ENCODE measurements at places on chromosomes 16 and 17.

DNA sequence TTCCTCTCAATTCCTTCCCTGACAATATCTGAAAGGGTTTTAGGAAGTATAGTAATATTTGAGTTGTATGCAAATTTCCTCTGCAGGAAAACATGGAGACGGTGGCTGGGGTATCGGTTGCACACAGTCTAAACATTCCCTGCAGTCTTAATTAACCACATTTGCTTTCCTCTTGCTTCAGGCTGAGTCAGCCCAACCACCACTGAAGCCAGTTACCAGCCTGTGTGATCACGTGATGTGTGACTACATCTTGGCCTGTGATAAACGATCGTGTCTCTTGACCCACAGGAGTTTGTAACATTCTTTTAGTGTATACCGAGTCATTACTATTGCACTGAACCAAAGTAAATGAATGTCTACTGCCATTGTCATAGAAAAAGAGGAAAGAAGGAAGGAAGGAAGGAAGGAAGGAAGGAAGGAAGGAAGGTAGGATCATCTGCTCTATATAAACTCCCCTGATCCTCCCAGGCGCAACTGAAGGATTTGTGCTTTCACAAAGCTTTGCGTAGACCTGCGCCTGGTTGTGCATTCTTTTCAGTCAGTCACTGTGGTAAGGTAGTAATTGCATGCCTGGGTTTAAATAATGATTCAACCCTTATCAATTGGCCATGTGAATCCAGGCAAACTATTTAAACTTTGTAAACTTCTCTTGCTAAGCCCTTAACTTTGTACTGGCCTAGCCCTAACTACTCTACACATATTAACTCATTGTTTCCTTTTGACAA is 280.6 kb upstream of the SALL1 start:
- DNase-seq: no peak

DNA sequence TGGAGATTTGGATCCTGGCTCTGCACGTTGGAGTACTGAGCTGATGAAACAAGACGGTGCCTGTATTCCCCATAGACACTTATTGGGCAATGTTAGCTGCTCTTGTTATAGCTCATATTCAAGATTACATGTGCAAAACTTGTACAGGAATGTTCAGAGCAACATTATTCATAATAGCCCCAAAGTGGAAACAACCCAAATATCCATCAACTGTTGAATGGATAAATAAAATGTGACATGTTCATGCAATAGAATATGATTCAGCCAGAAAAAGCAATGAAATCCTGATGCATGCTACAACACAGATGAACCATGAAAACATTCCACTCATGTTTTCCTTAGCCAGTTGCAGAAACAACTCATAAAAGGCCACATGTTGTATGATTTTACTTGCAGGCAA is 5.7 kb upstream of the SDR42E1 start:
- no peak for DNase-seq

GRCh38 chr16:3798838-3799237 is 81.5 kb upstream of the TRAP1 start:
- DNase-seq: no peak

- DNase-seq: no peak
Observed at GRCh38 chr17:67525239-67526135, 148.4 kb downstream of the PITPNC1 start.

GRCh38 chr17:40547785-40548478 is 17.3 kb downstream of the CCR7 start:
- DNase-seq: no peak

DNA sequence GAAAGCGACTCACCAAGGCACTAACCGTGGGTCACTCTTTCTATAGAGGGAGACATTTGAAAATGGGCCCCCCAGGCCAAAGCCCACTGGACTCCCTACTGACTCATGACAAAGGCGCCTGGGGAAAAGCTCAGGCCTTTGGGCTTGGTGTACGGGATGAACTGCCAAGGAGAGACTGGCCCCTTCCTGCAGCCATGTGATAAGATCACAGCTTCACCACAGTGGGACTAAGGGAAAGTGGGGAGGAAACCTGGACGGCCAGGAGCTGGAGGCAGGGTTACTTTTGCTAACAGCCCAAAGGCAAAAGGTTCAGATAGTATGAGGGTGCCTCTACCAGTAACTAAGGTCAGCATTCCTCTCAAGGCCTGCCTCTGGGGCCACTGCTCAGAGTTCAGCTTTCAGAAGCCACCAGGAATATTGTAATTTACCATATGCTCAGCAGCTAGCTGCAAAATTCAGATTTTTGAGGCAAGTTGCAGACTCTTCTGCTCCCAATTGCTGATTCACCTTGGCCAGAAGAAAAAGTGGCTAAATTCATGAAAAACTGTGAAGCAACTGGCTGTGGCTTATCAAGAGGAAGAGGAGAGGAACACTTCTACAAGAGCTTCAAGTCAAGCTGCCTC is 37.1 kb upstream of the SLC25A19 start:
- no peak for DNase-seq

DNA sequence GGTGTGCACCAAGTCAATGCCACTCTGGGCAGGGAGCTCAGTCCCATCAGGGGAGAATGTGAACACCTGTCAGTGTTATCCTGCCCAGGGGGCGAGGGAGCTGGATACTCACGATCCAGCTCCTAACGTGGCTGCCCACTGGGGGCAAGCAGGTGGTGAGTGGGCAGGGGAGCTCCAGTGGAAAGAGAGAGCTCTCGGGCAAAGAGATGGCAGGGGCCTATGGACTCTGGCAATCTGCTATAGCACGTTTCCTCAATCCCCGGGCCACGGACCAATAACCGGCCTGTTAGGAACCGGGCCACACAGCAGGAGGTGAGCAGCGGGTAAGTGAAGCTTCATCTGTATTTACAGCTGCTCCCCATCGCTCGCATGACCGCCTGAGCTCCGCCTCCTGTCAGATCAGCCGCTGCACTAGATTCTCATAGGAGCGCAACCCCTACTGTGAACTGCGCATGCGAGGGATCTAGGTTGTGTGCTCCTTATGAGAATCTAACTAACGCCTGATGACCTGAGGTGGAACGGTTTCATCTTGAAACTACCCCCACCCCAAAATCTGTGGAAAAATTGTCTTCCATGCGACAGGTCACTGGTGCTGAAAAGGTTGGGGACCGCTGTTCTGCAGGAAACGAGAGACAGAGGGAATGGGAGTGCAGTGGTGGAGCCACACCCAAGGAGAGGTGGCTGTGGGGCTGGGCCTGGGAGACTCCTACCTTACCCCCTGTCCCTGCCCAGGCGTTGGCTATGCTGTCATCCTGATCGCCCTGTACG is 15.6 kb downstream of the SLC6A2 start:
- DNase-seq: no peak

GRCh38 chr16:87854053-87854906 is 15.0 kb downstream of the SLC7A5 start:
- no peak for DNase-seq

GRCh38 chr17:67575325-67575724 is 142.4 kb upstream of the NOL11 start:
- no peak for DNase-seq

GRCh38 chr17:75693500-75694481 is 26.7 kb downstream of the SAP30BP start:
- DNase-seq: no peak

- no peak for DNase-seq
Observed at GRCh38 chr16:20673882-20674683, 23.4 kb downstream of the ACSM1 start.

- DNase-seq: no peak
Observed at GRCh38 chr16:3063625-3064386, 1.6 kb upstream of the IL32 start.

DNA sequence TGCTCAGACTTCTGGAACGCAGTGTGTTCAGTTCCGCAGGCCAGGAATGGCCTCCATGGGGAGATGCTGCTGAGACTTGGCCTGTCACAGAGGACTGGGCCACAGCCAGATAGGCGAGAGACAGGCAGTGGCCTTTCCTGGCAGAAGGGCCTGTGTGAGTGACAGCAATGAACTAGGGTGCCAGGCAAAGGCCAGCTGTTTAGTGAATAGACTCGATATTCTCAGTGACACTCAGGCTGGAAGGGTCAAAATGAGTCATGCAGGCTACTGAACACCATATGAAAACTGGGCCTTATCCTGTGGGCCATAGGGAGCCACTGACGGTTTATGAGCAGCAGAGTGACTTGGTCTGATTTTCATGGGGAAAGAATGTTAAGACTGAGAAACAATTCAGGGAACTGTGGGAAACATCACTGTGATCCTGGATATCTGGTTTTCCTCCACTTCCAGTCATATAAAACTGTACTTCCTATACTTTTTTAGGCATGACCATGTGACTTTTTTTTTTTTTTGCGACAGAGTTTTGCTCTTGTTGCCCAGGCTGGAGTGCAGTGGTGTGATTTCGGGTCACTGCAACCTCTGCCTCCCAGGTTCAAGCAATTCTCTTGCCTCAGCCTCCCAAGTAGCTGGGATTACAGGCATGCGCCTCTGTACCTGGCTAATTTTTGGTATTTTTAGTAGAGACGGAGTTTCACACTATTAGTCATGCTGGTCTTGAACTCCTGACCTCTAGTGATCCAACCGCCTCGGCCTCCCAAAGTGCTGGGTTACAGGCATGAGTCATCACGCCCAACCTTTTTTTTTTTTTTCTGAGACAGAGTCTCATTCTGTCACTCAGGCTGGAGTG is 5.2 kb upstream of the NUBP1 start:
- peak; percentile 35 for DNase-seq

DNA sequence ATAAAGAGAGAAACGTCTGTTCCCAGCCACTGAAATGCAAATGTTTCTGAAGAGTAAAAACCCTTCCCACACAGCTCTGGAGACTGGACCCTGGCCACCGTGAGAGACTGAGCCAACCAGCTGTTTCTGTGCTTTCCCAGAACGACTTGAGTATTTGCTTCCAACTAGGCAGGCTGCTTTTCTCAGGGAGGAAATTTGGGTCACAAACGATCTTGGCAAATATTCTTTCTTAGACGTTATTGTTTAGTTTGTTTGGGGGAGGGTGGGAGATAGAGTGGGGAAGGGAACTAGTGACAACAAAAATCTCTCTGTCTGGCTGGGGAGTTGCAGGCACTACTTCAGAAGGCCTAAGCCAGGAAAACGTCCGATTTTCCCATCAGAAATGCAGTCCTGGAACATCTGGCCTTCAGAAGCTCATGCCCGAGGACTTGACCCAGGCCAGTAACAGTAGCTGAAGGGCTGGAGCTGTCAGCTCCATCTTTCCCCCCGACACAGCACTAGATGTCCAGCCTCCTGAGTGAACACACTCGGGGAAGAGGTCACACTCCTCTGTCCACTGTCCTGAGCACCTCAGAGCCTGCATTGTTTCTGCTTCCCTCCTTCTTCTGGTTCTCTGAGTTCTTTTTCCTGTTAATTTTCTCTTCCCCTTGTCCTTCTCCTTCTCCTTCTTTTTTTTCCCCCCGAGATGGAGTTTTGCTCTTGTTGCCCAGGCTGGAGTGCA is 4.0 kb downstream of the CCDC92B start:
- DNase-seq: no peak

DNA sequence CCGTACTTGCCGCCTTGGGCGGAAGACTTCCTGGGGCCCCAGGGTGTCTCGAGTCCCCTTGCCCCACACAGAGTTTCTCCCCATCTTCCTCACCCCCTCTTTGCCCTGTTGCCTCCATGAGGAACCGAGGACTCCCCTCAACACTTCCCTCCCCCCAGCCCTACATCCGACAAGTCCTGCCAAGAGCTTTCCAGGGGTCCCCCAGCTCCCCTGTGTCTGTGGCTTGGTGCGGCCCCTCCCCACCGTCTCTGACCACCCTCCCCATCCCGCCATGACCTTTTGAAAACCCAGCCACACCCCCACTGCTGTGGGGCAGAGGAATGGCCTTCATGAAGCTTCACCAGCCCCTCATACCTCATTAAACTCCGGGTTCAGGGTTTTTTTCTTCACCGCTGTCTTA is 11.4 kb downstream of the SCGB1C2 start:
- DNase-seq: no peak

- DNase-seq: no peak
Observed at GRCh38 chr17:51638971-51639370, 378.6 kb downstream of the UTP18 start.

GRCh38 chr17:47957591-47958490 is at the start of gene PRR15L:
PRR15L (minus strand) TSS chr17:47957883; CDS start chr17:47953234, 4,649 bp downstream.
- no peak for DNase-seq

GRCh38 chr16:12010388-12011251 is 34.1 kb downstream of the SNX29 start:
- DNase-seq: no peak

DNA sequence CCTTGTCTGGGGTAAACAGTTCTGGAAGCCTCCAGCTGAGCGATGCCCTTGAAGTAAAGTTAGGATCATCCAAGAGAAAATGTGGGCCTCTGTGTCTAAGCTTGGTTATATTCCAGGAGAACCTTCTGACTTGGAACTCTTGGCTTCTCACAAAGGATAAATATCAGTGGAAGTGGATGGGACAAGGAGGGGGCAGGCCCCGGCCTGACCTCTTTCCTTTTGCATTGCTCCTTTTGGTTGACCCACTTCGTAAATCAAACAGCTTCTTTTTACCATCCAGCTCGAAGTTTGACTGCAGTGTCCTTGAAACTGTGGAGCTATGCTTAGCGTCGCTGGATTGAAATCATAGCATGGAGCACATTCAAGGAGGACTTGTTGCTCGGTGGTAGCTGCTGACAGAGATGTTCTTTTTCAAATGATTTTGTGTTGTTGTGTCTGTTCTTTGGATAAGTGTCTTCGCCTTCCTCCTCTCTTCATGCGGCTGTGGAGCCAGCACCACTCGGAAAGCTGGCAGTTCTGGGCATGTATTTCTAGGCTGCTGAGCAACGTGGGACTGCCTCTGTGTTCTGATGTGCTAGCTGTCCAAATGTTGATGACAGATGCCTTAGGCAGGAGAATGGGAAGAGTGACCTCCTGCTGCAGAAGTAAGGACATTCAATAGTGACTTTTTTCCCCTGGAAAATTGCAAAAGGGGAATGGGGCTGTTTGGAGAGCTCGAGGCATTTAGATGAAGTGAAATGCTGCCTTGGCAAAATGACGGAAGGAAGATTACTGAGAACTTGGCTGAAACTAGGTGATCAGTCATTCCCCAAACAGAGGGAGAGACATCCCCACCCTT is 4.5 kb downstream of the MINK1 start:
- no peak for DNase-seq

DNA sequence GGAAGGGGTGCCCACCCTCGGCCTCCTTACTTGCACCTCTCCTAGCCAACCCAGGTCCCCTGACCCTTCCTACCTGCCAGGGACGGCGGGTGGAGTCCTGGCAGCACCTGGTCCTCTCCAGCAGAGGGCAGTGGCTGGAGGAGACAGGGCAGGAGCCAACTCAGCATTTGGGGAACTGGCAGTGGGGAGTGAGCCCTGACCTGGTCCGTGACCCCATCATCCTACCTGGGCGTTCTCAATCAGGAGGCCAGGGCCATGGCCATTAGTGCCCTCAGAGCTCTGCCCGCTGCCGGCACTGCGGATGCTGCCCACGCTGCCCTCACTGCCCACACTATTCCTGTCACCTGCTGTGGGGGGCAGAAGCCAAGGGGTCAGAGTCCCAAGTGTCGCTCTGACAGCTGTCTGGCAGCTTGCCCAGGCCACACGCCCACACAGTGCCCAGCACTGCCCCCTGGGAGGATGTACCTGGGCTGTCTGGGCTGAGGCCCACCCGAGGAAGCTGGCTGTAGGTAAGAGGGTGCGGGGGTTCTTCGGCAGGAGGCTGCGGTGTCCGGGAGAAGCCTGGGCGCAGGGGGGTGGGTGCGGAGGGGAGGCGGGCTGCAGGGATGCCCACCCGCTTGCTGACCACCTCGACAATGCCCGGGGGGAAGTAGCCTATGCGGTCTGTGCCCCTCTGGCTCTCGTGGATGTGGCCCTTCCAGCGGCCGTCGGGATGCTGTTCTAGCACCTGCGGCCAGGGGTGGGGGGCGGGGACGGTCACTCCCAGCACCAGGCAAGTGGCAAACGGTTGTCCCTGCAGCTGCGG is 10.8 kb downstream of the CASKIN2 start:
- DNase-seq: no peak

All from stimulated activated CD4-positive, alpha-beta T cell treated with anti-CD3 and anti-CD28 coated beads, Interleukin-4, amount 100 ng/mL, for 48 hours (primary cell).